Transverse colon (tissue), 4 donors: ENCODE measurements at places on chromosomes 4 and X.

DNA sequence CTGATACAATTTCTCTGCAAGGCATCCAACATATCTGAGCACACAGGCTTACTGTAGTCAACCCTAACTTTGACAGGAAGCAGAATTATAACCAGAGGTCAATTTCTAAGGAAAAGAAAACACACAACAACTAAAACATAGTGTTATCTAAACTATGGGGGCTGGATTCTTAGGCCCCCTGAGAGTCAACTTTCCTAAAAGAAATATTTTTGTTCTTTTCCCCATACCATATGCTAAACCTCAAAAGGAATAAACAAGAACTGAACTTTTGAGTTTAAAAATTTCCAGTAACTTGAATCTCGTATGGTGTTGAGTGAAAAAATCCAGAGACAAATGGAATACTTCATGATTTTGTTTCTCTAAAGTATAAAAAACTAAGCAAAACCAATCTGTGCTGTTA lies 42.9 kb downstream of the ATXN3L start:
- DNase-seq: no peak

DNA sequence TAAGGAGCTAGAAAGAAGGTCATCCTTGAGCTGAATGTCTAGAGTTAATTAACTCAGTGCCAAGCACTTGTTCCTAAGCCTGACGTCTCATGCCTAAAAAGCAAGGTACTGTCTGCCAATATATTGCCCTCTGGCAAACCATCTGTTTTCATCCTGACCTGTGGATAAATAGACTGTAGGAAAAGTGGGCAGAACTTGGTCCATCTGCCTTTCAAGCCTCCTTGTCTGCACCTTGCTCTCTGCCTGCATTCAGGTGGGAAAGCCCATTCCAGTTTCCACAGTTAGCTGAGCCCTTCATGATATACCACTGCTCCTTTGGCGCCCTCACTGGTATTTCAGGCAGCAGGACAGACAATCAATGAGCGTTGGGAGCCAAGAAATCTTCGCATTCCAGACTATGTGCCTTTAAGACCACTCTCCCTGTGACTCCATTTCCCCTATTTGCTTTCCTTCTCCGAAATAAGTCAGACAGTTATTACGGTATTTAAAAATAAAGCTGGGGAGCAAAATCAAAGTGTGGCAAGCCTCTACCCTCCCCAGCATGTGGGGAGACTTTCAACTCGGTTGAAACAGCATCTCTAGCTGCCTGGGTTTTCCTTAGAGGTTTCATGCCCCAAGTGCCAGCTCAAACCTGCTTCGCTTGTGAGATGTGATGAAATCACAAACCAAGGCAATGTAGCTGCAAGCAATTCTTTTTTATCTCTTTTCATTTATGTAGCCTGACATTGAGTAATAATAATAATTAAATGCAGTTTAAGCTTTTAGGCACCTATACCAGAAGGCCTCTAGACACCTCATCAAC lies 2.5 kb upstream of the CCDC149 start:
- DNase-seq: no peak

DNA sequence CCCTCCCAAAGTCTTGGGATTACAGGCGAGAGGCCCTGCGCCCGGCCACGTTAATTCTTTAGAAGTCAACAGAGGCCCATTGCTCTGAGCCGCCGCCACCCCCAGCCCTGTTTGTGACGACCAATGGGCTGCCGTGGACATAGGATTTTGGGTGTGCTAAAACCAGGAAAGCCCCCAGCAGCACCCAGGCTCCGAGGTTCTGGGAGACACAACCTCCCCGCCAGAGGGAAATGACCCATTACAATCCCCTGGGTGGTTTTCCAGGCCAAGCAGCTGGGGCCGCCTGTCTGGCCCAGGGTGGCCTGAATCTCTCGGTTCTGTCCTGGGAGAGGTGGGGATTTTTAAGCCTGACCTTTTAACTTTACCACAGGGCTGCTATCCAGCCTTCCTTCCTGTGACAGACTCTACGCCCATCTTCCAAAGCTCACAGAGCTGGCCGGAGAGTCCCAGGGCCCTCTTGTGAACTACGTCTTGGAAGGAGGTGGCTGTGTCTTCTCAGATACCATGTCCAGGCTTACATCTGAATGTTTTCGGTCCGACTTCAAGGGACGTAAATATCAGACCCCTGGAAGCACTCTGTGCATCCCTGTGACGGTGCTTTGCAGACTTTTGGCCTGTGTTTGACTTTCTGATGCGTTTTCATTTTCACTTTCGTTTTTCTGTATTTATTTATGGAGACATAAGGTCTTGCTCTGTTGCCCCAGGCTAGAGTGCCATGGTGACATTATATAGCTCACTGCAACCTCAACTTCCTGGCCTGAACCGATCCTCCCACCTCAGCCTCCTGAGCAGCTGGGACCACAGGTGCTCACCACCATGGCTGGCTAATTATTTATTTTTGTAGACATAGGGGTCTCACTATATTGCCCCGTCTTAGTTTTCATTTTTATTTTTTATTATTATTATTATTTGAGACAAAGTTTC lies 36.0 kb downstream of the P2RY8 start:
- no peak for DNase-seq

DNA sequence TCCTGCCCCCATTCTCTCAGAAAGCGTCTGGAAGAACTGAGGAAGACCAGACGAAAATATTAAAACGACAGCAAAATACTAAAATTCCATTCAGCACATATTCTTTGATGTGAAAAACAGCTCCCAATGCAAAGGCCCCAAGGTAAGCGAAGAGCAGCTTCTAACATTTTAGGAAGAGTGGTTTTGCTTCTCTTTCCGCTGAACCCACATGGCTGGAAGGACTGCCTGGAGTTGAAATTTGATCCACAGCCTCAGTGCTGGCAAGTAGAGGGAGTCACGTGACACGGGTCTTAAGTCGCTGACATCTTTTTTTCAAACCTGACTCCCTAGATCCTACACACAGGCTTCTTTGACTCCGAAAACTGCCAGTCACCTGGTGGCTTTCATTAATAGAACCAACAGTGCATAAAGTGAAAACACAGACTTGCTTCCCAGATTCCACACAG lies at the start of gene FAM13A:
TSS of gene FAM13A (minus strand) at position 233 of the 446 bp plus-strand sequence. CDS start at position 12, 221 bp downstream.
- DNase-seq: peak; percentile 72

DNA sequence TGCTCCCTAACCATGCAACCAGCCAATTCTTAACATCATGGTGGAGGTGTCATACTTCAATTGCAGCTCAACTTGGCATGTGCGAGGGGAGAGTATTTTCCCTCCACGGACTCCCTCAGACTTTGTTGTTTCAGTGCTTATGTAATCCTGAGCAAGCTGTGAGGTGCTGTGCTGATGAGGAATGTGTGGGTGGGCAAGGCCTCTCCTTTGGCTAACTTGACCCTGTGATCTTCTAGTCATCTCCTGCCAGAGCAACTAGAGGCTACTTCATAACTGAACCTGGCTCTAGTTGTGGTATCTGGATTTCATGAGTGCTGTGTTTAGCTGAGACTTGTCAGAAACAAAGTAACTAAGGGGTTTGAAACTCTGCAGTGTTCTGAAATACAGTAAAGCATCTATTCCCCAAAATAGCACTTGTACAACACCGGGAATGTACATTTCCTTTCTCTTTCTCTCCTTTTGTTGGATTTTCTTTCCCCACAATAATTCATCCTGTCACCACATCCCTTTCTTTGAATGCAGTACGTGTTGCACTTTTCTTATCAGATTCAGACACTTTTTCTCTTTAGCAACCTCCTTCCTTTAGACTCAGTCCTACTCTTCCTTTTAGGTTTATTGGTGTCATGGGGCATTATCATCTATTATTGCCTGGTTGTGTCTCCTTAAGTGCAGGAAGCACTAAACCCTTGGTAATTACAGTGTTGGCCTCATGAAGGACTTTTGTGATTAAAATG lies 415.2 kb upstream of the NR3C2 start:
- DNase-seq: no peak

- no peak for DNase-seq
Observed at GRCh38 chrX:3449287-3449686, 102.8 kb upstream of the MXRA5 start.

GRCh38 chr4:157521906-157522305 lies 301.4 kb downstream of the GRIA2 start:
- DNase-seq: no peak

DNA sequence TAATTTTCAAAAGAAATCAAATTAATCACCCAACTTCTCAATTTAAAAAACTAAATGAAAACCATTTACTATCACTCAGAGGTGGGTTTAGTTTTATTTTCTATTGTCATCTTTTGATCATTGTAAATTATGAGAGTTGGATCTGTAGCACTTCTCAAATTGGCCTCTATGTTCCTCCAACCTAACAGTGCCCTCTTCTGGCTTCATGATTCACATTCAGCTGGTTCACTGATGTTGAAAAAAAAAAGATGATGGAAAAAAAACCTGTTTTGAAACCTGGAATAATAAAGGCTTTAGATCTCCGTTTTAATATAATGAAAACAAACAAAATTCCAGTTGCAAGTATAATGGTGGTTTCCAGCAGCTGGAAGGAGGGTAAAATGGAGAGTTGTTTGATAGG lies 2.4 kb upstream of the NBDY start:
- DNase-seq: no peak

GRCh38 chrX:9151772-9152307 lies 117.9 kb upstream of the FAM9B start:
- DNase-seq: no peak

DNA sequence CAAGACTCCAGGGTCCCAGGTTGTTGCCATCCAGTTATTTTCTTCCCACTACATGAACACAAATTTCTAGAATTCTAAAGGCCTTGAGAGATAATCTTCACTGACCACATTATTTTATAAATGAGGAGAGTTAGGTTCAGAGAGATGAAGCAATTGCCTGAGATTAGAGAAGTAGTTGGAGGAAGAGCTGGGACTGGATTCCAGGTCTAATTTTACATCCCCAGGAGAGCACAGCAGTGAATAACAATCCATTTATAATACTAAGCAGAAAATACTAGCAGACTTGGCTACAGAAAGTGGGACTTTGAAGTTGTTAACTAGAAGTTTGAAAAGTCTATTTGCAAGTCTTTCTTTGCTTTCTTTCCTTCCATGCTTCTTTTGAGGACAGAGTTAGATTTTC lies 231.3 kb upstream of the S100G start:
- DNase-seq: no peak

GRCh38 chrX:102765809-102766208 lies 45.3 kb downstream of the GPRASP3 start:
- peak; percentile 24 for DNase-seq

DNA sequence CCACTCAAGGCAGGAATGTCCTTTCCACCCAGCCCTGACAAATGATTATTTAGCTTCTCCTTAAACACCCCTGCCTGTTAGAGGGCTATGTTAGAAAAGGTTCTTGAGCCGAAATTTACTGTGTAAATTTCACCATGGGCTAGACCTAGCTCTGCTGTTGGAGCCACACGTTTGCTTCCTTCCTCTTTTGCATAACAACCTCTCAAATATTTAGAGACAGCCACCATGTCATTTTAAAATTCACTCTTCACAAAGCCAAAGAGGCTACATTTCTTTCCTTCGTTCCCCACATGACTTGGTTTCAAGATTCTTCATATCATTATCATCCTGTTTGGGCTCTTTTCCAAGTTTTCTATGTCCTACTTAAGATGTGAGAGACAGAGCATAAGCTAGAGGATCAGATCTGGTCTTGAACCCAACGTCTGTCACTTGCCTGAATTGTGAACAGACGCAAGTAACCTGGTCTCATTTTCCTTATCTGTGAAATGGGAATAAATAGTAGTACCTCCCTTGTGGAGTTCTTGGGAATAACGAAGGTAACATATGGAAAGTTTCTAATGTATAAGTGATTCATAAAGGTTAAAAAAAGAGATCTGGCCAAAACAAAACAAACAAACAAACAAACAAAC lies 6.7 kb downstream of the DOCK11 start:
- no peak for DNase-seq

GRCh38 chr4:7641712-7642111 lies 207.0 kb upstream of the PSAPL1 start:
- no peak for DNase-seq

GRCh38 chrX:6228720-6229119 lies at the start of gene NLGN4X:
TSS of gene NLGN4X (minus strand) at chrX:6228867. CDS start at chrX:6151466, 77,401 bp downstream.
- DNase-seq: no peak

GRCh38 chr4:107261241-107261874 lies 225.2 kb upstream of the DKK2 start:
- no peak for DNase-seq

GRCh38 chrX:5341902-5342301 lies 886.8 kb downstream of the NLGN4X start:
- DNase-seq: no peak

GRCh38 chr4:38367642-38368174 lies 296.3 kb upstream of the KLF3 start:
- no peak for DNase-seq

DNA sequence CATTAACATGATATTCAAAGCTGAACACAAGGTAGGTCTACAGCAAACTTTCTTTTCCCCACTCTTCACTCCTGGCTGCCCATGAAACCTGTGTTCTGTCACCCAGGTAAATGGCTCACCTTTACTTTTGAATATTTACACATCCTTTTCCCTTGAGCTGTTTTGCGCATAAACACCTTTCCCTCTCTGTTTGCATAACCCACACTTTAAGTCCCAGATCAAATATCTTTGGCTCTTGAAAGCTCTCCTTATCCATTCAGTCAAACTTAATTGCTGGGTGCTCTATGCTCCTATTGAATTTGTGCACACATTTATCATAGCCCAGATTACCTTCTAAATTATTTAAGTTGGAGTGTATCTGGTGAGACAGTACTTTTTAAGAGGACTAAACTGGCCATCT lies 51.7 kb upstream of the ATP8A1 start:
- DNase-seq: no peak

DNA sequence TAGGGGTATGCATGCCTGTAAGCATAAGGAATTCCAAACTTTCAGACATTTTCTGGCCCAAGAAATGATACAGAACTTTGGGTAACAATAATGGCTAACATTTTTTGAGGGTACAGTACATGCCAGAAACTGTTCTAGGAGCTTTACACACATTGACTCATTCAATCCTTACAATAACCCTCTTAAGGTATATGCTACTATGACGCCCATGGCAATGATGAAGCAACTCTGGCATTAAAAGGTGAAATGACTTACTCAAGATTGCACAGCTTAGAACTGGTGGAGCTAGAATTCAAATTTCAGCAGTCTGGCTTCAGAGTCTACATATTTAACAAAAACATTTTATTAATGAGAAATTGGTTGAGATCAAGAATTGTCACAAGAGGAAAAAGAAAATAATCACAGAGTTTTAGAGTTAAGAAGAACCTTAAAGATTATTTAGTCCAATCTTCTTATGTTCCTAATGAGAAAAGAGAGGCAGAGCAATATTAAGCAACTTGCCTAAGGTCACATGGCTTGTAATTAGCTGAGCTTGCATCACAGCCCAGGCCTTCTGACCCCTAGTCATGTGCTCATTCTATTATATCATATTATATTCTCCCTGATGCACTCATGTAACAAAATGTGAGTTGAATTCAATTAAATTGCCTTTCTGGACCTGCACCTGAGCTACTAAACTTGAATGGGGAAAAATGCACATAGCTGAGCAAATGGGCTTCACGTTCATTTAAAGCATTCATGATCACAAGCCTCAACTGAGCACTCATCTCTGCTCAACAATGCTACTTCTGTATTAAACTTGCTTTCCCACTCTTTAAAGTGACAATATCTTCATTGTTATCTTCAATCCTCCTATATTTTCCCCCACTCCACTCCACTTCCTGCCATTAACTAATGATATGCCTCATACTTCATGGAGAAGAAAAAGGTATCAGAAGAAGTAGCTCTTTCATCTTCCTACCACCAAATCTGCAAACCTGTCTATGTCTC lies 73.2 kb downstream of the ENOX2 start:
- DNase-seq: no peak
